ENCODE measurements at places on chromosomes 5 and 9.

- DNase-seq, result no peak
Measured at GRCh38 chr9:71357346-71357745, 235.9 kb upstream of the TRPM3 start.

DNA sequence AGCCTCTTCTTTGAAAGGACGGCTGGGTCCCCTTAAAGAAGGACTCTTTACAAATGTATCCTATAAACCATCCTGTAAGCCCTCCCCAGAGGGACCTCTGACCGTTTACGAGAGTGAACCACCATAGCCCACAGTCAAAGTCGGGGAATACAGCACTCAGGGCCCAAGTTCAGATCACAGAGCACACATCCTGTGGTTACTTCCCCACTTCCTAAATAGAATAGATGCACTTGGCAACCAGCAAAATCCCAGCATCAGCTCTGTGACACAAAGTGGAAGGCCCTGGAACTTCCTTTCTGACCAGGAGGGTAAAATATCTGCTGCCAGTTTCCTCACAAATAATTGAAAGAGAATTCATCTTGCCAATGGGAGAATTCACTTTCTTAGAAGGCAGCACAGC, 6.9 kb upstream of the IGFBPL1 start:
- DNase-seq, result no peak

- DNase-seq, result no peak
Measured at GRCh38 chr9:103371152-103371551, 376.0 kb downstream of the CYLC2 start.

DNA sequence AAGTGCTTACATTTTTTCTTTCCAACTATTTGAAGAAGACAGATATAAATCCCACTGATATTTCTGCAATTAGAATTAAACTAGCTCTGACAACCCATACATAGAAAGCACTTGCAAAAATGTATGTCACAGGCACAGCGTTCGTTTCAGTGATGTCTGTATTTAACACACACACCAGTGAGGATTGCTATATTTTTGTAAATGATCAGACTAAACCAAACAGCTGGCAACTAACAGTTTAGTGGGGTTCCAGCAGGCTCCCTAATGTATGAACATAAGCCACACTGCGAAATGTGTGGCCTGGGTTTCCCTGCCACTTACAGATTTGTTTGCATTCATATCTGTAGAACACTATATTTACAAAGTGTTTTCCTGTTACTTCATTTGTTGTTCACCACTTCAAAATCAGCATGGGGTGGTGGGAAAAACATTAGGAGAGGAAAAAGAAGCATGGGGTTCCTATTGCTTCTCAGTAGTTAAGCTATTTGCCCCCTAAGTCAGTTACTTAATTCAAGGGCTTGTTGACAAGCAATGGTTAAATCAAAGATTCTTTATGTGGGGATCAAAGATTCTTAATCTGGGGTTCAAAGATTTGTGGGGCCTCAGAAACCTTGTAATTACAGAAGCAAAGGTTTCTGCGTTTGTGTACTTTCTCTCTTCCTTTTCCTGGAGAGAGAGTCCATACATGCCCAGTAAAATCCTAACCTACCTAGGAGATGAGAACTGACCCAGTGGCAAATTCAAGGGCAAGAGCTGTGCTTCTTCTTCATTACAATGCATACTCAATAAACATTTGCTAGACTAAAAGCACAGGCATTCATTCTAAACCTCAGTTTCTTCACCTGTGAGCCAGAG, 27.1 kb downstream of the ZNF608 start:
- no peak for DNase-seq

DNA sequence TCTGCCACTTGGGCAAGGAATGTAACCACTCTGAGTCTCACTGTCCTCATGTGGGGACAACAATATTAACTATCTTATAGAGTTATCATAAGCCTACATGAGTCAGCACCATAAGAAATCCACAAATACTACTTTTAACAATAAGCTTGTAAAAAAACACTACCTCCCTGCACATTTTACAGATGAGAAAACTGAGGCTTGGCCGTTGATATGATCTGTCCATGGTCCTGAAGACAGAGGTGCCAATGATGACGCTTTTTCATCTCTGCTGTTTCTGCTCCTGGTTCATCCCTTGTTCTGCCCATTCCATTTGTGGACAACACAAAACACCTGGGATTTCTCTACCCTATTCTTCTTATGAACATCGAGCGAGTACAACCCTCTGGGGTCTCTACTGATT, 23.4 kb upstream of the STRBP start:
- DNase-seq, result no peak

DNA sequence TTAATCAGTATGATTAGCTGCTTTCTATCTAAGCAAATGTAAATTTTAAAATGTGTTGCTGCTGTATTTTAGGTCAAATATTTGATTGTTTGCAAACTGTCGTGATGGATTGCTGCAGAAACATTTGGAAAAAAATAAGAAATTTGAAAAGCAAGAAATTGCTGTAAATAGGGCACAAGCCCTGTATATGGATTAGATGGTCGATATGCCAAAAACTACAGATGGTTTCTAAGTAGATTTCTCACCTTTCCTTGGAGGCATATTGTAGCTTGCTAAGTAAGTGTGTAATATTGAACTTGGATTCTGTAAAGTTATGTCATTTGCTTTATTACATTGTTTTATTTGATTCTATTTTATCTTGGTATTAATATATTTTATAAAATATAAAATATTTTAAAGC, 13.1 kb downstream of the LECT2 start:
- no peak for DNase-seq

DNA sequence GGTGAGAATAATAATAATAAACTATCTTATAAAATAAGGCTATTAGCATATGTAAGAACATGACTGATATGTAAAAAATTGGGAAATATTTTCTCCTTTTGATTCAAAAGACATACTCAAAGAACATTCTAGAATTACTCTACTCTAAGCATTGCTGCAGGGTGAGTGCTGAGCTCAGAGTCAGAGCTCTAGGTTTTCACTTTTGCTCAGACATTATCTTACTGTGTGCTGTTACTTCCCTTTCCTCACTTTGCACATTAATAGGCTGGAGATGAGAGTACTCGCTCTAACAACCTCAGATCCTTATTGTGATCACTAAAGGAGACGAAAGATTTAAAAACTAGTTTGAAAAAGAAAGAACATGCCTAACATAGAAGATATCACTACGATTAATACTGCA, 99.4 kb upstream of the C9orf72 start:
- DNase-seq, result no peak

GRCh38 chr5:66639037-66639436, 42.8 kb downstream of the MAST4 start:
- DNase-seq, result no peak

DNA sequence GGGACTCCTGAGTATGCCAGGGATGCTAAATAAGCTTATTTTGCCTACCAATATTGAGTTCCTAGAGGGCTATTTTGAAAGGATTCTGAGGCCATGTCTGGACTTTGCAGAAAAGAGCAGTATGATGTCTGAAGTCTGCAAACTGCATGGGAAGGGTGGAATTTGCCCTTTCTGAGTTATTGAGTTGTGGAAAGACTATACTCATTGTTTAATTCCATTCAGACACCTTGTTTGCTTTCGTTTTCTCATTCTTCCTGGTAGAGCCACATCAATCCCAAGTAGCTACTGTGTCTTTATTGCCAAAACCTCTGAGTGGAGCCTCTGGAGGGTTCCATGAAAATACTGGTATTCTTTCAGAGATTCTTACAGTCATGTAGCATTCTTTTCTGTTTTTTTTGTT, 50.9 kb upstream of the PPP1R2B start:
- DNase-seq, result no peak

DNA sequence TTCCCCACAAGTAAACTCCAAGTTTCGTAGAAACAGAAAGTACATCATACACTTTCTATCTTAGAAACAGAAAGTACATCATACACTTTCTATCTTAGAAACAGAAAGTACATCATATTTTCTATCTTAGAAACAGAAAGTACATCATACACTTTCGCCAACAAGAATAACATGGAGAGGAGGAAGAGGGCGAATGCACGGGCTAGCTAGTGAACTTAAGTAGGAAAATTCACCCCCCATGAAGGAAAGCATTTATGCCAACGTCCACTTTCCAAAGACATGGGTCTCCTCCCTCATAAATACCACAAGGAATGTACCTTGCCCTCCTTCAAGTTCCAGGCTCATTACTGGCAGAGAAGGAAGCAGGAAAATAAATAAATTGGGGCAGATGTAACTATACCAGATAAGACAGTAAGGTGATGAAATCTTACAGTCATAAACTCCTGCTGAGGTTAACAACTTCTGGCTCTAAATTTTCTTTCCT, 64.7 kb downstream of the FRMD3 start:
- DNase-seq, result no peak

GRCh38 chr9:71037521-71037920, 83.9 kb downstream of the TRPM3 start:
- no peak for DNase-seq

- no peak for DNase-seq
Measured at GRCh38 chr5:9726931-9727330, 96.8 kb upstream of the TAS2R1 start.

DNA sequence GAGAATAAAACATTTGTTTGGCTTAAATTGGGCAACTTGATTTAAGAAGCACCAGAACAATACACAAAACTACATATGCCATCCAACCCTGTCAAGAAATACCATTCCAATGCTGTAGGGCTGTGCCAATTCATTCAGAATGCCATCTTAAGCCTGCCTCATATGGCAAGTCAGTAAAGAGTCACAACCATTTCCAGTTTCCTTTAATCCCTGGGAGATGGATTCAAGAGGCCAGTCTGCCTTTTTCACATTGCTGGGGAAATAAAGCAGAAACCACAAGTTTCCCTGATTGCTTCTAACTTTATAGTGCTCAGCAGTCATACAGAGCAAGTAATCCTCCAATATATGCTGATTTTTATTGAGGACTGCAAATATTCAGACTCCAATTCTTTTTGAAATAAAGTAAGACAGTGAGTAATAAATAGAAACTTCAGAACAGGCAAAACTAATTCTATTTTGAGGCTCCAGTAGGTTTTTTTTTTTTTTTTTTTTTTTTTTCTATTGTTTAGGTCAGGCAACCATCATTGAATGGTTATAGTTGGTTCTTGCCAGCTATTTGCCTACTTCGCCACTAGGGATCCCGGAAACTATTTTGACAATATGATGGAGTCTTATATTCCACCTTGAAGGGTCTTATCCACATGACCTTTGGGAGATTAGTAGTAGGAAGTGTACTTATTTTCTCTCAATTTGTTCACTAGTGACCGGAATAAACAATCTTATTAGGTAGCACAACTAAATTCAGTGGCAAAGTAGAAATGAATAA, 400.9 kb upstream of the MEF2C start:
- no peak for DNase-seq

DNA sequence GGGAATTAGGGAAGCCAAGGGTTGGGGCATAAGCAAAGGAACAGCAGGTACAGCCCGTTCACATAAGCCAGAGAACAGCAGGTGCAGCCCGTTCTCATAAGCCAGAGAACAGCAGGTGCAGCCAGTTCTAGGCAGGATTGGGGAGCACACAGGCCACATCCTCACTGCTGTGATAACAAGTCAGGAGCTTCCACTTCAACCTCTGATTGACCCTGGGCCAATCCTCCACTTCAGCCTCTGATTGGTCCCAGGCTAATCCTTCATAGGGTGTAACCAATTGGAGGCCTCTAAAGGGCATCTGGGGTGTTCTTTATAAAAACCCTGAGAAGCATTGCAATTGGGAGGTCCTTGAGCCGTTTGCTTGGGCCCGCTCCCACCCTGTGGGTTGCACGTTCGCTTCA, 27.5 kb downstream of the CEL start:
- DNase-seq, result no peak

DNA sequence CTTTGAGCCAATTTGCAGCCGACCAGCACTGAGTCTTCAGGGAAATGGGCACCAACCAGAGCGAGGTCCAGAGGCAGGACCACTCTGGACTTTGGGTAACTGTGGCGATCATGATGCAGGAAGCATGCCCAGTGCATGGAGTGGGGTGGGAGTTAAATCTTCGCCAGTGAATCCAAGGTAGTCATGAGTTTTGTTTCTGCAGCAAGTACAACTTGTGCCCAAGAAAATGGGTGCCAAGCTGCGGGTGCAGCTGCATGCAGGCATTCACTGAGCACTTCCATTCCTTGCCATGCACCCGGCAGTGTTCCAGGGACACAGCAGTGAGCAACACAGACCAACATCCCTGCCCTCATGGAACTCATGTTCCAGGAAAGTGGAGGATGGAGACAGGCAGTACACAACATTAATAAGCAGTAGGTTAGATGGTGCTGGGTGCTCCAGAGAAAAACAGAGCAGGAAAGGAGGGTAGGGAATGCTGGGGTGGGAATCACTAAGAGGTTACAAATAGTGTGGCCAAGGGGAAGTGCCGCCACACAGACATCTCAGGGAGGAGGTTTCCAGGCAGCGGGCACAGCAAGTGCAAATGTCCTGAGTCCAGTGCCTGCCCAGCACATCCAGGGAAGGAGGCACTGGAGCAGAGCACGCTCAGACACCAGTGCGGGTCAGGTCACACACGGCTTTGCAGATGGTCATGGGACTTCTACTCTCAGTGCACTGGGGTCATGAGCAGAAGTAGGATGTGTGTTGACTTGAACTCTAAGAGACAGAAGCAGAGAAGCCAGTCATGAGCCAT, 48.2 kb upstream of the LMX1B start:
- no peak for DNase-seq

DNA sequence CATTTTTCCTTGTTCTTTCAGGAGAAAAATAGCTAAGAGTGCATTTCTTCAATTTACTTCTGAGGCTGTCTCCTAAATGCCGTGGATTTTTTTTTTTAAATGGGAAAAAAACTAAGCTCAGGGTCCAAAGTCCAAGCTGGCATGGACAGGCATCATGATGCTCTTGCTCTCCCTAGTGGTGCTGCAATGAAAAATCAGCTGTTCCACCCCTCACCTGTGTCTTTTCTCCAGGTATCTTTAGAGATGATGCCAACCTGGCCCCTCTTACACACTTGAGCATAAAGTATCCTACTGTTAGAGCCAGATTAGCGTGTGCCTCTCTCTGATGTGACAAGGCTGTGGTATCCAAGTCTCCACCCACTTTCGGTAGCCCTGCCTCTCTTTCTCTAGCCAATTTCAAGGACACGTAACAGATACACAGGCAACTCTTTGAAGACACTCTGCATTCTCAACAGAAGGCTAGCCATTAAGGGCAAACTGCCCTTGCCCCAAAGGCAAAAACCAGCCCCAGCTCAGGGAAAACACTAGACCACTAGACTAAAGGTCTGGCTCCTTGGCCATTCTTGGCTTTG, 208.8 kb downstream of the SAXO1 start:
- no peak for DNase-seq

GRCh38 chr9:122261469-122261881, 3.2 kb downstream of the RBM18 start:
- no peak for DNase-seq

All from stimulated activated CD4-positive, alpha-beta T cell treated with anti-CD3 and anti-CD28 coated beads, Interleukin-4, amount 100 ng/mL, for 1 hour (primary cell).